ENCODE measurements at places on chromosomes 7 and 10.
A peak's percentile ranks its signal among the peaks of the same experiment; 100 is the strongest.

- no peak for DNase-seq
Measured at GRCh38 chr10:120458432-120458831, 1.4 kb downstream of the PLPP4 start.

DNA sequence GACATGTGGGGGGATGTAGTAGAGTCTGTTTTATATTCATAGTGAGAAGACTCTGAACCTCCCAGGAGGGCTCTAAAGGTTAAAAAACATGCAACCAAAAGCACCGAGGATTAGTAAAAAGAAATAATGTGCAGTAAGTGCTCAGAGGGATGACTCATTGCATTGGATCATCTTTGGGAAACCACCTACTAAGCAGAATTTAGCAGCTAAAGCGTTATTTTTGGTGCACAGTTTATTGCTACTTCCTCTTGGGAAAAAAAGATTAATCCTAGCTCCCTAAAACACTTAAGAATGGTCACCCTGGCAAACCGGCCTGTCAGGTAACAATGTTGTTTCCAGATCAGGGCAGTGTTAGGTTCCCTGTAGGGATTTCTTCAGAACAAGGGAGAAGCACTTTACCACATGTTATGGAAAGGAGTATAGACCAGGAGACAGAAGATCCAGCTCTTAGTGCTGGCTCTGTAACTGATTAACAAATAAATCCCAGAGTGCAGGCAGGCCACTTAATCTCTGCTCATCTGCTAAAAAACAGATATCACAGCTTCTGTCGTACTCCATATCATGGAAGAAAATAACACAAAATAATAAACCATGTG, 44.8 kb upstream of the FAM133B start:
- DNase-seq: no peak

DNA sequence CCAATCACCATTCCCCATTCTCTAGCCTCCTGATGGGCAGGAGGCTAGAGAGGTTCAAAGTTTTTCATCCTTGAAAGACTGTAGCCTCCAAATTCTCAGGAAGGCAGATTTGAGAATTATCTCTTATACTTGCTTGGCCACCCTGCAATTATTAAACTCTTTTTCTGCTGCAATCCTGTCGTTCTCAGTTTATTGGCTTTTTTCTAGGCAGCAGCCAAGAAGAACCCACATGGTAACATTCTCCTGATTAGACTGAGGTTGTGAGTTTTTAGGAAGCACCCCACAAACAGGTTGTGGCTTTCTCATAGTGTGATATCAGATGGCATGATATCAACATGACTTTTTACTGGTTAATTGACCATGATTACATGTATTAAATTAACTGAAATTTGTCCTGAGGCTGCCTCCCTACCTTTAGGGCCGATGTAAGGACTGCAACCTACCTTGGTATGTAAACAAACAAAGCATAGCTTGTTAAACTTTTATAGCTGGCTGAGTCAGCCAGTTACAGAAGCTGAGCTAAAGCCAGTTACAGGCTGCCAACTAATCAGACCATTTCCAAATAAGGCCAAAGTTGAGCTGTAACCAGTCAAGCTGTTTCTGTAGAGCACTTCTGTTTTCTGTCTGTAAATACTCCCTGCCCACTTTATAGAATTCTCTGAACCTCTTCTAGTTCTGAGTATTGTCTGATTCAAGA, 3.2 kb upstream of the ZNF248 start:
- no peak for DNase-seq

- DNase-seq: no peak
Measured at GRCh38 chr7:91446819-91447218, 182.6 kb downstream of the FZD1 start.

DNA sequence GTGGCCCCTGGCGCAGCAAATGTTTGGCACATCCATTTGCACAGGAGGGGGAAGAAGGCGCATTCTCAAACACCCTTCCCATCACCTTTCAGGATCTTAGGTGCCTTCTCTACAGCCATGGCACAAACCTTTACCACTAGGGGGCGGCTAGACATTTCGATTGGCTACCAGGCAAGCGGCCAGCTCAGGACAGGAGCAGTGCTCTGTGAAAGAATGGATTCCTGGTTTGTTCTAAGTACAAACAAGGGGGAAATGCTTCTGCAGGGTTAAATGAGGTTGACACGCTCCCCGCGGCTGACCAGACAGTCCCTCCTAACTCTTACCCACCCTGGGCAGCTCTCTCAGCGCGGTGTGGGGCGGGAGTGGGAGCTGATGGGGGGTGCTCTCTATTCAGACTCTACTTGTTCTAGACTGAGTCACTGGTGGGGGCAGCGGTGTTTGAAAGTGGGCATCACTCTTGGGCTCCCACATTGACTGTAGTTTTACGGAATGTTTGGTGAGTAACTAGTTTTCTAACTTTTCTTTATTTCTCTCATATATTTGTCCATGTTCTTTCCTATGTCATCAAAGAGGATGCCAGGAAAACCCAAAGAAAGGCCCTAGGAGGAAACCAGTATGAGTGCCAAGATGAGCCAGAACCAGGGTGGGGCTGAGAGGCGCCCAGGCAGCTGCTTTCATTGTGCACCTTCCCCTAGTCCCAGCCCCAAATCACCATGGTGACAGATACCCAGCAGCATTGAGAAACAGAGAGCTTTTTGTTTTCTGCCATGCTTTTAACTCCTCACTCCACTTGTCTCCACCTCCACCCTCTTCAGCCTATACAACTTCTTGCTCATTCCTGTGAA, 61.4 kb upstream of the GPR158 start:
- DNase-seq: peak; percentile 1

- DNase-seq: no peak
Measured at GRCh38 chr7:156105337-156106106, 293.3 kb upstream of the SHH start.

DNA sequence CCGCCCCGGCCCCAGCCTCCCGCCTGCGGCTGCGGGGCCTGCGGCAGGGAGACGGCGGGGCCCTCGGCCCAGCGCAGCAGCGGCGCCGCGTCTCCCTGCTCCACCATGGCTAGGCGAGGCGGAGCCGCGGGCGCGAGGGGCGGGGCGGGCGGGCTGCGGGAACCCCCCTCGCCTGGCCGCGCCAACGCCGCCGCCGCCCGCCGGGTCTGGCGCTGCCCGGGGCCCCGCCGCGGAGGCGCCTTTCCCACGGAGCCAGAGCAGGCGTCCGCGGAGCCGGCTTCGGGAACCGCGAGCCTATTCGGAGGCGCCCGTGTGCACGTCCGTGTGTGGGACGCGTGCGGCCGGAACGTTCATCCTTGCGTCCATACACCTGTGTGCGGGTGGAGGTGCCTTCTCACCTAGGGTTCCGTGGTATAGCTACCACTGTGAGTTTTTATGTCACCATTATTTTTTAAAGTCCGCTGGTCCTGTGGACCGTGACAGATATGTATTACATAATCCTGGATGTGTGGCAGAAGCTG, at the start of gene DENND11:
TSS of gene DENND11 (minus strand) at position 120 of the 521 bp plus-strand sequence. CDS start at position 107, 13 bp downstream.
- no peak for DNase-seq

- no peak for DNase-seq
Measured at GRCh38 chr10:16891375-16892313, 74.4 kb upstream of the RSU1 start.

DNA sequence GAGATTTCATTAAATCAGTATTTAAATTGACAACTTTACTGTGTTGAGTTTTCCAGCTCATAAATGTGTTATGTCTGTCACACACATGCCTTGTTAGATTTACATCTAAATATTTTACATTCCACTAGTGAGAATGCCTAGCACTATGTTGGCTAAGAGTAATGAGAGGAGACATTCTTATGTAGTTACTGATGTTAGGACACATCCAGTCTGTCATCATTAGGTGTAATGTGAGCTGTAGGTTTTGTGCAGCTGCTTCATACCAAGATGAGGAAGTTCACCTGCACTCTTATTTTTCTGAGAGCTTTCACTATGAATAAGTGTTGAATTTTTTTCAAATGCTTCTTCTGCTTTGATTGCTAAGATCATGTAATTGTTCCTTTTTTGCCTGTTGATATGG, 218.0 kb upstream of the IGFBP3 start:
- no peak for DNase-seq

GRCh38 chr10:23530079-23530478, 91.2 kb downstream of the OTUD1 start:
- DNase-seq: no peak

GRCh38 chr7:127059475-127059874, 193.3 kb downstream of the GRM8 start:
- DNase-seq: no peak

DNA sequence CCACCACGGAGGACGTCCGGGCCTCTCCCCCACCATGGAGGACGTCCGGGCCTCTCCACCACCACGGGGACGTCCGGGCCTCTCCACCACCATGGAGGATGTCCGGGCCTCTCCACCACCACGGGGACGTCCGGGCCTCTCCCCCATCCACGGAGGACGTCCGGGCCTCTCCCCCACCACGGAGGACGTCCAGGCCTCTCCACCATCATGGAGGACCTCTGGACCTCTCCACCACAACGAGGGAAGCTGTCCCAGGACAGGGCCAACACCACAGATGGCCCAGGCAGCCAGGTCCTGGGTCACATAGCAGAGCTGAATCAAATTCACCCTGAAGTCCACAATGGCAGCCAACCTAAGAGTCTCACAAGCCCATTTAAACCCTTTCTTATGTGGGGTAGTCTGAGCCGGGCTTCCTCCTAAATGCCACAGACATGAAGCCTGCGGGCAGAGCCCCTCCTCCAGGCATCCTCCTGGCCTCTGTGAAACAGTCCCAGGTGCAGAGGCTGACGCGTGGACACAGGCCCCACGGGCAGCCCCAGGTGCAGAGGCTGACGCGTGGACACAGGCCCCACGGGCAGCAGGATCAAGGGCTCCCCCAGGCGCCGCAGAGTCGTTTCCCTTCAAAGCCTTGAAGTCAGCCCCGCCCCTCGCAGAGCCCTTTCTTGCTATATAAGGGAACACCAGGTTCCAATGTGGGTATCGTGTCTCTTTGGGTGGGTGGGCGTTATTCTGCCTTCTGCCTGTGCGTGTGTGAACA, 47.0 kb downstream of the FOXL3 start:
- no peak for DNase-seq

DNA sequence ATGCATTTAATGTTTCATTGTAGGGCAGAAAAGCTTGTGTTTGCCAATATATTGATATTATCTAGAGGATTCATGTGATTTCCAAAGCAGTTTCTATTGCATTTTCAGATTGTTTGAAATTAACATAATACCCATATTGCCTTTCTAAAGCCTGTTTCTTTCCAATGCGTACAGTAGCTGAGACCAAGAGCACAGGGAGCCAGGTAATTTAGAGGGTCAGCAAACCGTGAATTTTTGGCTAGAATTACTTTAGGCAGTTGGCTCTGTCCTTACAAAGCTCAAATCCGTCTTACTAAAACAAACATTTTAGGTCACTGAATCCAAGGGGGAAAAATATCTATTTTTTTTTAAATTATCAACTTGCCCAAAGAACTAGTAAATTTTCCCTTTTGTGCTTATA, 604.9 kb upstream of the ADARB2 start:
- no peak for DNase-seq

DNA sequence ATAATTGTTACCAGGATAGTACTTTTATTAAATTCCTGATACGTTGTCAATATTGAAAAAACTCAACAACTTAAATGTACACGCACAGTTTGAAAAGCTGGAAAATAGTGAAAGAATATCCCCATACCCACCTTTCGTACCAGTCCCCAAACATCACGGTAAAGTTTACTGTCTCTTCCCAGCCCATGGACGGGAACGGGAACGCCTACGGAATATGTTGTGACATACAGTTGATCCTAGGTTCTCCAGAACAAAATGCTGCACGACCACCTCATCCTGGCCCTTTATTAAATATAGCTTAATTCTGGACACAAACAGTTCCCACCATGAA, 527 bp upstream of the BCAP29 start:
- no peak for DNase-seq

DNA sequence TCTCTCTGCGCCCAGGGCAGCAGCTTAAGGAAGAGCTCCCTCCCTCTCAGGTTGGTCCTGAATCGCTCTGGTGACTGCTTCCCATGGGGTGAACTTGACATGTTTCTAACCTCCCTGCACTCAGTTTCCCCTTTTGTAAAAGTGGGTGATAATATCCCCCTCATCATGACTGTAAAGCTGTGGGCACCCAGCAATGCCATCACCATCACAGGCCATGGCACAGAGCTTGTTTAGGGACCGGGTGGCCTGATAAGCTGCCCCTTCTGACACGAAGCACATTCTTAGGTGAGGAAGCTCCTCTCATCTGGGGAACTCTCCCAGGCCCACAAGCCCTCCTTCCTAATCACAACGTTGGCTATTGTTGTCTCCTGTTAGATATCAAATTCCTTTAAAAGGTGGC, 972.8 kb upstream of the ZNF722 start:
- no peak for DNase-seq

DNA sequence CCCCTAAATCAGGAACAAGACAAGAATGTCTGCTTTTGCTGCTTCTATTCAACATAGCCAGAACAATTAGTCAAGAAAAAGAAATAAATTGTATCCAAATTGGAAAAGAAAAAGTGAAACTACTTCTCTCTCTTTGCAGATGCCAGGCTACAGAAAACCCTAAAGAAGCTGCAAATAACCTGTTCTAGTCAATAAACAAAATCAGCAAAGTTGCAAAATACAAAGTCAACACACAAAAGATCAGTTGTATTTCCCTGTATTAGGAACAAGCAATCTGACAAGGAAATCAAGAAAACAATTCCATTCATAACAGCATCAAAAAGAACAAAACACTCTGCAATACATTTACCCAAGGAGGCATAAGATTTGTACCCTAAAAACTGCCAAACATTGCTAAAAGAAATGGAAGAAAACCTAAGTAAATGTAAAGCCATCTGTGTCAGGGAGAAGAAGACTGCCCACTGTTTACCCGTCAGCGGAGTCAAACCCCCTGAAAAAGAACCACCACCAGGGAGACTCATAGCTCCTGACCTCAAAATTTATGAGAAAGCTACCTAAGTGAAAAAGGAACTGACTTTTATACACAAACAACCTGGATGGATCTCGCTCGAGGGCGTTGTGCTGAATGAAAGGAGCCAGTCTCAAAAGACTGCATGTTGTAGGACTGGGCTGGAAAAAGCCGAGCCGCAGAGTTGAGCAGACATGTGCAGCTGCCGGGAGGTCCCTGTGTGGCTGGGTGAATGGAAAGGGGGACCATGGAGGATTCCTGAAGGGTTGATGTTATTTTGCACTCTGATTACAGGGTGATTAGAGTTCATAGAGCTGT, 263.1 kb downstream of the MAD1L1 start:
- no peak for DNase-seq

DNA sequence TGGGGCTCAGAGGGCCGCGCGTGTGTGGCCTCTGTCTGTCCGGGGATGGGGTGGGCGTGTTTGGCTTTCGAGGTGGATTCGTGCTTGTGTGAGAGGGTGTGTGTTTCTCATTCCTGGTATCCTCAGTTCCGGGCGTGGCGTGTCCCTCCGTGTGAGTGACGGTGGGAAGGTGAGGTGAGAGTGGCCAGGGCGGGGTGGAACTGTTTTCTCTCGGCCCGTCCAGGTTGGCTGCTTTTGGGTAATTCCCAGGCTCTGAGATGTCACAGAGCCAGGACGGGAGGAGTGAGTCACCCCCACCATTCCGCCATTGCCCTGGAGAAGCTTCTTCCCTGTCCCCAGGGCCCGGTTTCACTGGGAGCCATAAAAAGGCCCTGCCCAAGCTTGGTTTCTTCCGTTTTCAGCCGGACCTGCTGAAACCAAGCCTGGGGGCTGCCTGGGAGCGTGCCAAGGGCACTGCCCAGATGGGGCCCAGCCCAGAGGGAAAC, 21.3 kb upstream of the CLDN4 start:
- DNase-seq: no peak

GRCh38 chr10:30463944-30464451, 30.0 kb downstream of the MAP3K8 start:
- DNase-seq: no peak

Measured in NCI-H510A (cell line).